ENCODE measurements at places on chromosomes 2 and 18.
A peak's percentile ranks its signal among the peaks of the same experiment; 100 is the strongest.

GRCh38 chr18:2410688-2411087 is 160.6 kb downstream of the METTL4 start:
- DNase-seq, result no peak

GRCh38 chr2:189142893-189143759 is 36.4 kb downstream of the COL5A2 start:
- peak; percentile 42 for DNase-seq

GRCh38 chr2:219245899-219246230 is 586 bp downstream of the STK16 start:
- DNase-seq, result peak; percentile 12

GRCh38 chr2:7378591-7378990 is 461.4 kb downstream of the RNF144A start:
- DNase-seq, result no peak

DNA sequence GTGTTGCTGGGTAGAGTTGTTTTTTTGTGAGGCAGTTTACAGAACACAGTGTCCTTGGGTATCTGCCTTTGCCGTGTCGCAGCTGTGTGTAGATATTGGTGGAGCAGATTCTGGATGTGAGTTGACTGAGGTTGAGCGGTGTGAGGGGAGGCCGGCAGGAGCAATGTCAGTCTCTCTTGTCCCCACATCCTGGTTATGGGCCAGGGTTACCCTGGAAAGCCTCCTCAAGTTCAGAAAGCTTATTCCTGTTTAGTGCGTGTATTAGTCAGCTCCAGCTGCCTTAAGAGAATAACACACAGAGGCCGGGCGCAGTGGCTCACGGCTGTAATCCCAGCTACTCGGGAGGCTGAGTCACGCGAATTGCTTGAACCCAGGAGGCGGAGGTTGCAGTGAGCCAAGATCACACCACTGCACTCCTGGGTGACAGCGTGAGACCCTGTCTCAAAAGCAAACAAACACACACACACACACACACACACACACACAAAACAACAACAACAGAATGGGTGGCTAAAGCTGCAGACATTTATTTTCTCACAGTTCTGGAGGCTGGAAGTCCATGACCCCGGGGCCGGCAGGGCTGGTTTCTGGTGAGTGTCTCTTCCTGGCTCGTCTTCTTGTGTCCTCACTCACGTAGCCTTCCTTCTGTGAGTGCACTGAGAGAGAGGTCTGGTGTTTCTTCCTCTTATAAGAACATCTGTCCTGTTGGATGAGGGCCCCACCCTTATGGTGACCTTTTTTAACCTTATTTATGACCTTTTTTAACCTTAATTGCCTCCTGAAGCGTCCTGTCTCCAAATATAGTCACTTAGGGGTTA is 5.1 kb downstream of the NCK2 start:
- peak; percentile 77 for DNase-seq

DNA sequence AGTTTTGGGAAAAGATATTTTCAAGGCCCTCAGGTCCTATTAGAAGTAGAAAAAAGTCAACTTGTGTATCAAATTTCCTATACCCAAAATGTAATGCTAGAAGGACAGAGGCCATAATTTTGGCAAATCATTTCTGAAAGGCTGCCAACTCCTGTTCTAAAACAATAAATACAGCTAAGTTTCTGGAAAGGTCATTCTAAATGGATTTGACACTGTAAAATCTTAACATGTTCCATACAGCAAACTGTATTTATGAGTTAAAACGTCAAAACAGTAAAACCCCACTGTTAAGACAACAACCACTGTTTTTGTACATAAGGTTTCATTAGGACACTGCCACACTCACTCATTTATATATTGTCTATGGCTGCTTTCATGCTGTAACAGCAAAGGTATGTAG is 9.7 kb downstream of the FAM98A start:
- peak; percentile 68 for DNase-seq

DNA sequence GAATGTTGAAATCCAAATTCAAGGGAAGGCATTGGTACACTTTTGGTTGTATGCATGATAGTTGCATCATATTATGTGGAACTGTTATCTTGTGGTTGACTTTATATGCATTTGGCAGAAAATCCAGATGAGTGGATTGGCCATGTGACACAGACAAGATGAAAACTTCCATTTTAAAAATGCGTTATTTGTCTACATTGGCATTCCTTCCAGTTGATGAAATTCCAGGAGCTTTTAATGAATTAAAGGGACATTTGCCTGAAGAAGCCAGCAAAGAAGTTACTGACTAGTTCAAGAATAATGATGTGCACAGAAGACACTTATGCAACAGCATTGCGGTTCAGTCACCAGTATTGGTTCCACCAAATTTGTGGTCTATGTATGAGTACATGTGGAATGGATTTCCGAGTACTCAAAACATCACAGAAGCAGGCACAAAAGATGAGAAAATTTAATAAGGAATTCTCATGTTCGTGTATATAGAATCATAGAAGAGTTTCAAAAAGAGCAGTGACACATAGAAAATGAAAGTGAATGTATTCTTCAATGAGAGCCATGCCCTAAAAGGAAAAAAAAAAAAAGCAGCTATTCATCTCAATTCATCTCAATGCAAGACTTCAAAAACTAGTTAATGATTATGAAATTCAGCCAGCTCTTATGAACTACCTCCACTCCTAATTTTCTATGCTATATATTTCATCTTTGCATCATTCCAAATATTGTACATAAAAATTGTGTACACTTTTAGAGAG is 232.1 kb downstream of the RBM43 start:
- no peak for DNase-seq

GRCh38 chr2:214624166-214624760 is 185.2 kb downstream of the BARD1 start:
- DNase-seq, result no peak

DNA sequence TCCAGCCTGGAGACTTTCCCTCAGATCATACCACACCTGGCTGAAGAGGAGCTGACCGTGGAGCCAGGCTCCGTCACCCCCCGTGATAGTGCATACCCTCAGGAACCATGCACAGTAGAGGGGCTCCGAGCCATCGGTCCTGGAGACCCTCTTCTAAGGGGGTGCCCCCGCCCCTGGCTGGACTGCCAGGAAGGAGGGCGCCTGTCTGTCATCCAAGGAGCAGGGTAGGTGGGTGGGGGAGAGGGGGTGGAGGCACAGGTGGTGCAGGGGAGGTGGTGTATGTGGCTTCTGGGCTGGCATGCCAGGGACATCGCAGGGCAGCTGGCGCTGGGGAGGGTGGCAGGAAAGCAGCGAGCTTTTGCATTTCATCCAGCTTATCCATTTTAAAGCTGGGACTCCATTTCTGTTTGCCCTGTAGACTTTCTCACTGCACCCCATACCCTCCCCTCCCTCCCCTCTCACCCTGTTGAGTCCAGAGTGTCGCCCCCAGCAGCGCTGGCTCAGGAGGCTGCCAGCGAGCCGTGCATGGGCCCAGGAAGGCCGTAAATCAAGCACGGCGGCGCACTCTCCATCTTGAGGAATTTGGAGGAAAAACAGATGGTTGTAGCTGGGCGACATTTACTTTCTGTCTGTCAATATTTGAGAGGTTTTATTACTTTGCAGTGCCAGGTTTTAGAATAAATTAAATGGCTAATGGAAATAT is 56.2 kb upstream of the HS6ST1 start:
- no peak for DNase-seq

DNA sequence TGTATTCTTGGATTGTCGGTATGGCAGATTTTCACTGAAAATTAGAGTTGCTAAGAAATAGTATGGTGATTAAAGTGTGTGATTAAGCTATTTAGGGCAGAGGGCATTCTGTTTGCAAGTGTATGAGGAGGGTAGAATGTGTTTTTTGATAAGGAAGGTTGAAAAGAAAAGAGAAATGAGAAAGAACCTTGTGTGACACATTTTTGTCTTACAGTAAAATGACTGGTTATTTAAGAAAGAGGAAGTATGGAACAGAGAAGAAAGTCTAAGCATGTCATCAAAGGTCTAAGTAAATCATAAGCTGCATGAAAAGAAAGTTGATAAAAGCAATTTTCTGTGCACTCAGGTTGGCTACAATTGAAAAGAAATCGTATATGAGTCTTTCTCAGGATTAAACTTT is 5.2 kb upstream of the RSAD2 start:
- DNase-seq, result no peak

- peak; percentile 30 for DNase-seq
Observed at GRCh38 chr2:88692187-88692586, 714 bp downstream of the RPIA start.

DNA sequence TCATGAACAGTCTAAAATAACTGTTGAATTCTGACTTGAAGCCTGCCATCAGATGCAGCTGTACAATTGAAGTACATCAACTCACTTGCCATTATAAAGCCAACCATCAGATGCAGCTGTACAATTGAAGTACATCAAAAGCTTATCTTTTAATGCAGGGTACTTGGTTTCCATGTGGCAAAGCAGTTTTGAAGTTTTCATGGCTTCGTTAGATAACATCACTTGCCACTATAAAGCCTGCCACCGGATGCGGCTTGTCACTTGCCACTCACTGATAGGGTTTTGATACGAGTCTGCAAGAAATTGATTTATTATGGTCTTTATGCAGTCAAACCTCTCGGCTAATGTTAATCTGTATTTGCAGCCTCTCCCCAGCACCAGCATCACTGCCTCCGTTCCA is 1605.8 kb downstream of the SUCLG1 start:
- no peak for DNase-seq

DNA sequence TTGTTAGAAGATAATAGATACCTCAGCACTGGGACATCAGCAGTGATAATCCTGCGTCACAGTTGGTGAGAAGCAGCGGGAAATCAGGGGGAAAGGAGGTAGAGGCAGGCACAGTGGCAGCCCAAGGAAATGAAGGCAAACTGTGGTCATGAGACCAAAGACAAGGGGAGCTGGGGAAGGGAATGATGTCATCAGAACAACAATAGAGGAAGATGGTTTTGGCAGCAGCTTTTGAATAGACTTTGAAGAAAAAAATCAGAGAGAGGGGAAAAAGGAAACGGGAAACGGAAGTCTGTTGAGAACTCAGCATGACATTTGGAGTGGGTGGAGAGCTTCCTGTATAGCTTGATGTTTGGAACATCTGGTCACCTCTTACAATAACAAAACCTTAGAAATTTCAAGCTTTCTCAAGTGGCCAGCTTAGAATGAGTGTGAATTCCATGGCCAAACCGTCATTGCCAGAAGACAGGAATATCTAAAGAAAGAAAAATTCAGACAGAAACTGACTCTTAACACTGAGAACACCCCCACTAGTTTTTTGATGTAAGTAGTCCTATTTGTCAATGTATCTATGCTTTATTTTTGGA is 18.4 kb upstream of the YES1 start:
- DNase-seq, result peak; percentile 89

- DNase-seq, result no peak
Observed at GRCh38 chr18:34115409-34116081, 109.2 kb downstream of the NOL4 start.

DNA sequence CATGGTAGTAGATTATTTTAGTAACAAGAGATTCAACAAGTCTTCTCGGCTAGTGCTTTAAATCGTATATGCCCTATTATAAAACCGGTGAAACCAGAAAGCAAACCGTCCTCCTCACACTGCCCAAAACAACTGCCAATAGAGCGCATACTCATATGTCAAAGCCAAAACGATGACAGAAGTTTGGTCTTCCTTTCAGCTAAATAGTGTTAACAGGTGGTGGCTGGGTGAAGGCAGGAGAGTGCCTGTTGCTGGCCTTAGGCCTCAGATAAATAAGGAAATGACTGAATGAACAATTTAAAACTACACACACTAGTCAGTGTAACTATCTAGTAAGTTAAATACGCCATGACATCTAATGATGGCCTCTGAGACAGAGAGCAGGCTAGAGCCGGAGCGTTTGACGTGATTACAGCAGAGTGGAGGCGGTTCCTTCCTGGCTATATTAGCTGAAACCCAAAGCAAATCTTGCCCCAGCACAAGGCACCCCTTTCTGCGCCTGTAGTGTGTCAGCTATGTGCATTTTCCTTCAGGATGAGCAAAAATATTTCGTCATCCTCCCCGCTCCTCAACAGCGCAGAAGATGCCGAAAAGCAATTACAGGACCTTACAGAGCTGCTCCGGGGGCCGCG is 1.6 kb downstream of the LONRF2 start:
- DNase-seq, result no peak

DNA sequence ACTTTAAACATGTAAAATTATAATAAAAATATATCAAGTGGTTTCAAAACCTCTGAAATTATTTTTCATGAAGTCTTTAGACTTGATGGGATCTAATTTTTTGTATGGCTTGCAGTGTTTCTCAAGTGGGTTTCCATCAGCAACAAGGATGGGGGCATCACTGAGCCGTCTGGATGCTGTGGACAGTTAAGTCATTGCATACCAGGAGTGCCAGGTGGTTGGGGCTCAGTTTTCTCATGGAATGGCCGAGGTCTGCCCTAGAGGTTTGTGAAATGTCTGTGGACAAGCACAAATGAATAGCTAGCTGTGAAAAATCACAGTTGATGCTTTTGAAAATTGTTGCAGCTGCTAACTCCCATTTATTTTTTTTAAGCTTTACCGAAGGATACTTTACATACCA is 1.7 kb downstream of the PRELID3A start:
- no peak for DNase-seq

DNA sequence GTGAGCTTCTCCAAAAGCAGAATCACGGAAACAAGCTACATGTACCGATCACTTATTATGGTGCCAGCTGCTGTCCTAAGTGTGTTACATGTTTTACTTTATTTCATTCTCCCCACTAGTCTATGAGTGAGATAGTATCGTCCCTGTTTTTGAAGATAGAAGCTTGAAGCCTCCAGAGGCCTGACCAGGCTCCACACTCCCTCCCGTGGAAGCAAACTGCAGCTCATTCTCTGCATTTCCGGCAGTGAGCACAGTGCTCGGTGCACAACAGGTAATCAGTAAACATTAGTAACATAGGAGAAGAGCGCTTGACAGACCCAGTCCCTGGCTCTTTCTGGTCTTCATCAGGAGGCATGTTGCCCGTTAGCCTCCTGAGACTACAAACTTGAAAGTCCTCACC is 72.9 kb downstream of the ZBTB7C start:
- DNase-seq, result no peak

DNA sequence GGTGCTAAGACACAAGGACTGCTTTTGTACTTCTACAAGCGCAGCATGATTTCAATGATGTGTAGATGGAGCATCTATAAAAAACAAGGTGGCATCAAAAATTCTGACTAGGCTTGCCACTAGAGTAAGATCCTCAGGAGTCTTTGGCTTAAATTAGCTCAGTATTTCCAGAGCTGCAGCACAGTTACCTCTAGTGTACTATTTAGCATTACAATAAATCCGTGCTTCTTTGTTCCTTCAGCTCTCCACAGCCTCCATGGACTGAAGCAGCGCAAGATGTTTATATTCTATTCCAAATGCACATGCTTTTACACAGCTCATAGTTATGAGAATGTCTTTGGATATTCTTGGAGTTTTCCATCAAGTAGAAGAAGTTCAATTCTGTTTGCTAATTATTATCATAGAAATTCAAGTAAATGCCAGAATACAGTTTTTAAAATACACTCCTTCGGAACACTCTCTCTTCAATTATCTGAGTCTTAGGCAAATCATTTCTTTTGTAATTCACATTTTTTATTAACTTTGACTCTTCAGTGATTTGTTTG is 1133.0 kb upstream of the LRRTM1 start:
- no peak for DNase-seq
